Stimulated activated CD4-positive, alpha-beta T cell treated with anti-CD3 and anti-CD28 coated beads, Interleukin-4, amount 100 ng/mL, for 1 hour (primary cell): ENCODE measurements at places on chromosomes 2 and 18.
A peak's percentile ranks its signal among the peaks of the same experiment; 100 is the strongest.

- DNase-seq = no peak
Measured at GRCh38 chr18:39345321-39345720, 1779.7 kb upstream of the CELF4 start.

- DNase-seq = no peak
Measured at GRCh38 chr2:148521181-148521580, 123.4 kb upstream of the EPC2 start.

DNA sequence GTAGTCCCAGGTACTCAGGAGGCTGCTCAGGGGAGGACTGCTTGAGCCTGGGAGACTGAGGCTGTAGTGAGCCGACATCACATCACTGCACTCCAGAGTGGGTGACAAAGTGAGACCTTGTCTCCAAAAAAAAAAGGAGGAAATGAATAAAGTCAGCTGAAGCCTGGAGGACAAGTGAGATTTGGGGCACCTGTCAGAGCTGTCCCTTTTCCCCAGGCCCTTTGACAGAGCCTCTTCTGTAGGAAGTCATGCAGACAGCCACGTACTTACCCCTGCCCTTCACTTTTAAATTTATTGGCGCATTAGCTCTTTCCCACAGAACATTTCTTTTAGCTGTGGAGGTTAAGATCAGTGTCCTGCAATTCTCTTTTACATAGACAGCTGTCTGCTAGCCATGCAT is 151.0 kb upstream of the DNMT3A start:
- DNase-seq = no peak

DNA sequence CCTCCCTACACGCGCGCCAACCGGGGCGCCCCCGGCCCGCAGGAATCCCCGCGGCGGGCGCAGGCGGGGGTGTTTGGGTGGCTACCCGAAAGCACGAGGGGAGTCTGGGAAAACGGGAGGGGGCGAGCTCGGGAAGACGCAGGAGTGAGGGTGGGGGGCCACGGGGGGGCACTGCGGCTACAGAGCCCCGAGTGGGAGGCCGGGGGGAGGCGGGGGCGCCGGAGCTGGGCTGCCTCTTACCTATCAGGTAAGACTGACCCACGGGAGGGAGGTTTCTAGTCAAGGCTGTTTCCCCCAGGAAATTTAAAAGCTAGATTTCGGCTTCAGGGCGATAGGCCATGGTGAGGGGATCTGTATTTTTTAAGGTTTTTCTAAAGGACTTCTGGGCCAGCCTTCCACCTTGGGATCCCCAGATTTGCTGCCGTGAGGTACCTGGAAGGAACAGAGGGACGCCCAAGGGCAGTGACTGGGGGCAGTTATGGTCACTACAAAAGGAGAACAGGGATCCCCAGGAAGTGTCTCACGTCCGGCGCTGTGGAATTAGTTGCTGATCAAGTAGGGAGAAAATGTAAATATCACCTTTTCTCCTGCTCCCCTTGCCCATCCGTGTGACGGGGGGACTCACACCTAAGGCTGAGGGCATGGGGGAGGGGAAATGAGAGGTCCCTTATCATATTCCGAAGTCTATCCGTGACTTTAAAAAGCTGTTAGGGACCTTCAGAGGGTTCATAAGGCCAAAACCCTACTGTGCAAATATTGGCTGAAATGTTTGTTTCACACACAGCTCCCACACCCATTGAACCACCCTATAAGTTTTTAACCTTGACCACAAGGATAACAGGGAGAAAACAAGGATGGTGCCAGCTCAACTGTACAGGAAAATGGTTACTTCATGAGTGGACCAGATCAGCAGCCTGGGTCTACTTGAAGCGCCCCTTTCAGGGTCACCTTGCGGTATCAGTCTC is 638 bp upstream of the IRS1 start:
- DNase-seq = no peak

GRCh38 chr18:23619388-23619881 is 33.1 kb upstream of the NPC1 start:
- peak; percentile 9 for DNase-seq

DNA sequence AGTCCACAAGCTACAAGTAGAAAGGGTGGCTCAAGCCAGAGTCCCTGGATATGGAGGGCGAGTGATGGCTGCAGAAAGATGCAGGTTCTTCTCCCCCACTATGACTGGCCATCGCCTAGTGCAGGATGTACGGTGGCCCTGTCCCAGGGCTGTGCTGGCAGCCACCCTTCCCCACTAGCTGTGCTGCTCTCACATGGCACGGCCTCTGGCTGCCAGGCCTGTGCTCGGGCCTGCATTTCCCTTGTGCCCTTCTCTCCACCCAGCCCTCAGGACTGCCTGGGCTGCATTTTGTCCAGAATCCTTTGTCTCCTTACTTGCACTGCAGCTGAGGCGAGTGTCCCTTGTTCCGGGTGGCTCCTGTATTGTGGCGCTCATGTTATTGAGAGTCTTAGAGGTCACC is 1.6 kb upstream of the RAMP1 start:
- DNase-seq = no peak

GRCh38 chr18:28040716-28041115 is 136.2 kb downstream of the CDH2 start:
- DNase-seq = no peak

GRCh38 chr2:20823917-20824316 is 1.0 kb upstream of the LDAH start:
- no peak for DNase-seq

GRCh38 chr2:31693882-31694281 is 113.1 kb upstream of the SRD5A2 start:
- DNase-seq = no peak

- DNase-seq = no peak
Measured at GRCh38 chr2:227450311-227450841, 21.6 kb upstream of the AGFG1 start.

- no peak for DNase-seq
Measured at GRCh38 chr2:230666446-230666845, 46.2 kb upstream of the CAB39 start.

DNA sequence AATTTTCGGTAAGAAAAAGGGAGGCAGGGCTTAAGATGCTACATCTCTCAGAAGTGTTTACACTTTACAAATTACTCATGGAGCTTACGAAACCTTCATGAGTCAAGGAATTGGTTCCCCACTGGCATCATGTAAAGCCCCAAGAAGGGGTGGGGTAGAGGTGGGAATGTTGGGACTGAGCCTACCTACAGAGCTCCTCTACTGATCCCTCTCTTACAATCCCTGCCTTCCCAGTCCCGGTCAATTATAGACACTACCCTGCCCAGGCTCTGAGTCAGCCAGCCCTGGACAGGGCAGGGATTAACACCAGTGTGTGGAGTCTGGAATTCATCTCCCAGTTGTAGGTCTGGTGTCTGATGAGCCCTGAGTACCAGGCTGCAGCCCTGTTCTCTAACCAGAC is 248.9 kb downstream of the PAX3 start:
- no peak for DNase-seq

GRCh38 chr2:191854382-191855372 is 7.8 kb upstream of the CAVIN2 start:
- no peak for DNase-seq

DNA sequence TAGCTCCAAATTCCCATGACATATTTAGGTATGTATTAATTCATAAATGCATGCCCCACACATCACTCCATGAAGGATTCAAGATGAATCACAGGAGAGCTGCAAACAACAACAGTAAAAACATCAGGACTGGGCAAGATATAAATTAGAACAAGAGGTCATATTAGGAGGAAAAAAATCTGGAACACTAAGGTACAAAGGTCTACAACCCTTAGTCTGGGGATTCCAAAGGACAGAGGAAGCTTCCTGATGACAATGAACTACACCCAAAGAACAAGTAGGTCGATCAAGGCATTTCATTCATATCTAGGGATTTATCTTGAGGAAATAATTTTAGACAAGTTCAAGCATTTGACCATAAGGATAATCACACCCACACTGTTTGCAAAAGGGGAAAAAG is 14.5 kb downstream of the VPS4B start:
- DNase-seq = no peak

DNA sequence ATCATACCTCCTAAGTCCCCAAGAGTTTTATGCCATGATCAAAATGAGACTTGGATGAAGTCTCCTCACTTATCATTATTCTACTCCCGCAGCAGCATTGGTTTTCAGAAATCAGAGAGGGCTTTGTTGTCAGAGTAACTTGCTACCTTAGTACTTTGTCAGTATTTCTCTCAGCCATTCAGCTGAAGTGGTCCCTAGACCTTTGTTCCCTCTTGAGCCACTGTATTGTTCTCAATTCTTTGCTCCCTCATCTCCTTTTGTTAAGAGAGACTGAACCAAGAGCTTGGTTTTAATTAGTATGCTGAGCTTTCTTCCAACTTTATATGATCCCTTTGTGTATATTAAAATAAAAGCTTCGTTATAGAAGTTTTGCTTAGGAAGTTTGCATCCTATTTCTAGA is 133.4 kb downstream of the DOCK10 start:
- DNase-seq = no peak

DNA sequence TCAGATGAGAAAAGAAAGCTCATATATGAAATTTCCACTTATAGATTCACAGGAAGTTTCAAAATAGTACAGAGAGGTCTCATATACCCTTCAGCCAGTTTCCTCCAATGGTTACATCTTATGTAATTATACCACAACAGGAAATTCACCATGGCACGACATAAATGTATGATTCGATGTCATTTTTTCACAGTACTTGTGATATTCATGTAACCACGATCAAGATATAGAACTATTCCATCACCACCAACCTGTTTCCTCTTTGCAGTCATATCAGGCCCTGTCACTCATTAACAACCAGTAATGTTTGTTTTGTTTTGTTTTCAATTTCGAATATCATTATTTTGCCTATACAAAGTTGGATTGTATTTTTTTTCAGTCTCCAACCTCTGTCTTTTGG is 314.3 kb upstream of the POU3F3 start:
- DNase-seq = no peak

GRCh38 chr18:57901825-57902589 is 98.9 kb upstream of the ATP8B1 start:
- DNase-seq = no peak

- no peak for DNase-seq
Measured at GRCh38 chr2:11687736-11688135, 17.7 kb upstream of the NTSR2 start.

GRCh38 chr2:207149249-207150213 is 16.2 kb downstream of the KLF7 start:
- DNase-seq = no peak

DNA sequence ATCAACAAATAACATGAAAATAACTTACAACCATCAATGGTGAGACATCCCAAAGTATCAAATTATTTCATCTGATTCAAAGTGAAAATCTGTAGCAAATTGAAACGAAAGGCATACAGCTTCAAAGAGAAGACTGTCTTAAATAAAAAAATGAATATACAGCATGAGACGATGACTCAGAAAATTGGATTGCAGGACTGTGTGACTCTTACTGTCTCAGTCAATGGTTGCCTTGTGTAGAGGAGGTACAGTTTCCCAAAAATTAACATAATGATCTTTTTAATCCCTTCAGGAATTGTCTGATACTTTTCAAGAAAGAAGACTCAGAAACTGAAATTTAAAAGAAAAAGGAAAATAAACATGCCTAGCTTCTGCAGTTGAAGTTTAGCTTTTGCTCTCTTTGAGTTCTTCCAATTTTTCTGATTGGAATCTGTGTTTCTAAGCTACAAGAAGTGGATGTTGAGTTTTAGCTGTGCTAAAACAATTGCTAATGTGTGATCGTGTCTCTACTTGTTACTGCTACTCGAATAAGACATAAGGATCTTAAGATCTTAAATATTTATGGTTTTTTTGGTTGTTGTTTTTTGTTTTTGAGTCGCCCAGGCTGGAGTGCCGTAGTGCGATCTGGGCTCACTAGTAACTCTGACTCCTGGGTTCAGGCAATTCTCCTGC is 41.1 kb upstream of the EPB41L3 start:
- no peak for DNase-seq

- no peak for DNase-seq
Measured at GRCh38 chr2:202679980-202680379, 45.2 kb downstream of the FAM117B start.

- no peak for DNase-seq
Measured at GRCh38 chr2:29082804-29083495, 8.6 kb upstream of the PCARE start.

GRCh38 chr18:48661421-48661820 is 122.6 kb downstream of the CTIF start:
- no peak for DNase-seq

GRCh38 chr2:68722712-68723111 is 11.9 kb upstream of the ARHGAP25 start:
- no peak for DNase-seq

DNA sequence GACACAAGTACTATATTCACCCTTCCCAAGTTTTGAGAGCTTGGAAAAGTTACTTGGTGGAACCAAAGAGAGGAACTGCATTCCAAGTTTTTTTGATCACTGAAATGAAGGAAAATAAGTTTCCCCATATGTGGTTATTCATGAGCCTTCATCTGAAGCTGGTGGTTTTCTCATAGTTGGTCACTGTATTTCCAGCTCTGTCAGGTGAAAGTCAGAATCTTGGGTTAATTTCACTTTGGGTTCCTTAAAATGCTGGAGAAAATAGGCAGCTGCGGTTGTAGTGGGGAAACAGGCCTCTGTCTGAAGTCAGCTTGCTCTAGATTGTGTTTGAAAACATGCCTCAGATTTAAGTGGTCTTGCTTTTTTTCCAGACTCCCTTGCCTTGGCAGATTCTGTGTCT is 200.5 kb downstream of the HRH4 start:
- DNase-seq = no peak

DNA sequence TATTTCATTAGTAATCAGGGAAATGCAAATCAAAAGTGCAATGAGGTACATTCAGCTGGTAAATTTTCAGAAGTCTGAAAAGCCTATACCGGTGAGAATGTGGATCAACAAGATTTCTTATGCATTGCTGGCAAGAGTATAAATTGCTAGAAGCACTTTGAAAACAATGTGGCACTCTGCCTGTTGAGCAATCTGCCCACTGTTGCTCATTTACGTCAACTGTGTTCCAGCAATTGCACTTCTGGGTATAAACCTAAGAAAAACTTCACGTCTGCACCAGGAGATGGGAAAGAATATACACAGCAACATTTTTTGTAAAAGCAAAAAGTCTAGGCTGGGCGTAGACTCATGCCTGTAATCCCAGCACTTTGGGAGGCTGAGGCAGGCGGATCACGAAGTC is 40.8 kb downstream of the MTERF4 start:
- no peak for DNase-seq

DNA sequence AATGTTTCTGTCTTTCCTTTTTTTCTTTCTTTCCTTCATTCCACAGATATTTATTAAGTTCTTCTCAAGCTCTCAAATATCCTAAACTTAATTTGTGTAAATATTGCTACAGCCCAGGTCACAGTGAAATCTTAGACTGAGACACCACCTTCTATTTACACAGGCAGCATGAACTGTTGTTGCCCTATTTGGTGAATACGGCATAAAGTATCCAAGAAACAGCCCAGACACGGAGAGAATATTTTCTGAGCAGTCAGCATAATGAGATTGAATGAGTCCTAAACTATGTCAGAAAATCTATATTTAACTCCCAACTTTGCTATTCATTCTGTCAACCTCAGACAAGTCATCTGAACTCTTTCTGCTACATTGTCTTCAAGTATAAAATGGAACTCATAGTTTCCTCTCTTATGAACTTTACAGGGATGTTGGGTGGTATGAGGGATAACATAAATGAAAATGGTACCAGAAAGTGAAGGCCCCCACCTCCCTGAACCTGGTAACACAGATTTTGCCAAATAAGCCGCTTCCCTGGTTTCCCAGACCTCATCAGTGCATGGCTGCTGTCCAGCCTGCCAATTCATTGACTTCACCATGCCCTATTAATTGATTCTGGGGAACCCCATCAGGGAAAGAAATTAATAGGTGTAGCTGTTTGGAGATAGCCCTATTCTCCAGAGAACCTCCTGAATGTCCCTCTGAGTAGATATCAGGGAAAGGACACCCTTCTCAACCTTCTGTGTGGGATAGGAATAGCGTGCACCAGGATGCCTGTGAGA is 235.9 kb downstream of the SETBP1 start:
- no peak for DNase-seq
